ENCODE measurements at places on chromosomes 3 and 15.

DNA sequence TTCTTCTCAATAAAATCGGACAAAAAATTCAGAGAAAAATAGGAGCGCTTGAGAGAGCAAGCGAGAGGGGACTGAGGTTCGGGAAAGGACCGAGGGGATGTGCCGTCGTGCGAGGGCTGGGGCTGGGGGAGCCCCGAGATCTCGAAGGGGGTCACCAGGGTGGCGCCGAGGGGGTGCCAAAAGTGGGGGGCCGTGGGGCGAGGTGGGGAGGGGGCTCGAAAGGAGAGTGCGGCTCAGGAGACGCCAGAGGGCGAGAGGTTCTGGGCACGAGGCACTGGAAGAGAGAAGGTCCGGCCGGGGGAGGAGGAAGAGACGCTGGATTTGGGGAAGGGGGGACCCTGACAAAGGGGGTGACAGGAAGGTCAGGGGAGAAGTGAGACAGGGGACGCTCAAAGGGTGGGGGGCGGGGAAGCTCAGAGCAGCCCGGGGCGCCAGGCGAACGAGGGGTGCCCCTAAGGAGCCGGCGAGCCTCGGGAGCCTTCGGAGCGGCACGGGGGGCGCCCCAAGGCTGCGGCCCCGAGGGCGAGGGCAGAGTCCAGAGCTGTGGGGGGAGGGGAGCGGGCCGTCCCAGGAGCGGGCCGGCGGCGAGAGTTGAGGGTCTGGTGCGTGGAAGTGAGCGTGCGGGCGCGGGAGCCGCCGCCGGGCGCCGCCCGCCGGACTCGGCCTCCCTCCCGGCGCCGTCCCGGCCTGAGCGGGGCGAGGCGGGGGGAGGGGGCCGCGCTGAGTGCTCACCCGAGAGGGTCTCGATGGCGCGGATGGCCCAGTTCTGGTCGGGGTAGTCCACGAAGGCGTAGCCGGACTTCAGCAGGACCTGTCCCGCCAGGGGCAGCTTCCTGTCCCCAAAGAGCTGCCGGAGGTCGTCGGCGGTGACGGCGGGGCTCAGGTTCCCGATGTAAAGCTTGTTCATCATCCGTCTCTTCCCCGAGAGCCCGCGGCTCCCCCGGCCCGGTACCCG is 514 bp downstream of the IGF2BP2 start:
- peak; percentile 32 for DNase-seq

- peak; percentile 77 for DNase-seq
Measured at GRCh38 chr15:51048308-51048707, 46.4 kb downstream of the TNFAIP8L3 start.

DNA sequence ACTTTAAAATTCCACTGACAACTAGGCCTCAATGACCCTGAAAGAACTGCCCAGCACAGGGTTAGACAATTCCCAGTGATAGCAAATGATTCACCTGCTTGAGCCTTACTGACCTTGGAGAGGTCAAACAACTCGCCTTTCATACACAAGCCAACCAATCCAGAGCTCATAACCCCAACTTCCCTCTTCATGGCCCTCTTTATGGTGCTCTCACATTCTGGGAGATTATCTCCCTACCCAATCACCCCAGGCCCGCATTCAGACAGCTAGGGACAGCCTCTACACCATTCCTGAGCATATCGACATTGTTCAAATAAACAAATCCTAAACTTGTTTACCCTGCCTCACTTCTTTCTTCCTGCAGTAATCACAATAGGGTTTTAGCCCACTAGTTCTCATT is 32.2 kb upstream of the COLQ start:
- DNase-seq = no peak

GRCh38 chr3:170714122-170714521 is 128.2 kb upstream of the SLC7A14 start:
- DNase-seq = no peak

DNA sequence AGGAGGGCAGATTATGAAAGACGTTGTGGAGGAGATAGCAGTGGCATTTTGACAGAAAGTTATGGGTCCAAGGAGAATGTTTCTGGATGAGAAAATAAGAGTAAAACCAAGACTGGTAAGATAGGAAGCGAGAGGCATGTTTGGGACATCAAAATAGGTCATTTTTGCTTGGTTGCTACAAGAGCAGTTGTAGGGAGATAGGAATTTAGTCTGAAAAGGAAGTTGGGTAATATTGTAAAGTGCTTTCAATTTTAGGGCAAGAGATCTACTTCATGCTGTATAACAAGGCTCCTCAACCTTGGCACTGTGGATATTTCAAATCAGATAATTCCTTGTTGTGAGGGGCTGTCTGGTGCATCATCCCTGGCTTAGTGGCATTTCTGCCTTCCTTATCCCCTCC is 118.0 kb upstream of the DPH6 start:
- no peak for DNase-seq

DNA sequence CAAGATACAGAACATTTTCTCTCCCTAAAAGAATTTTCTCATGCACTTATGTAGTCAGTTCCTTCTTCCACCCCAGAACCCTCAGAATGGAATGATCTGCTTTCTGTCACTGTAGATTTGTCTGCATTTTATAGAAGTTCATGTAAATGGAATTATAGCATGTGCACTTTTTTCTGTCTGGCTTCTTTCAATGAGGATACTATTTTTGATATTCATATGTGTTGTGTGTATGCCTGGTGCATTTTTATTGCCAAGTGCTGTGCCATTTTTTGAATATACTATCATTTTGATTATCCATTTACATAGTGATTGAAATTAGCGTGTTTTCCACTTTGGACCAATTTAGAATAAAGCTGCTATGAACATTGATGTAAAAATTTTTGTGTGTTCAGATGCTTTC is 156.6 kb upstream of the ALCAM start:
- no peak for DNase-seq

DNA sequence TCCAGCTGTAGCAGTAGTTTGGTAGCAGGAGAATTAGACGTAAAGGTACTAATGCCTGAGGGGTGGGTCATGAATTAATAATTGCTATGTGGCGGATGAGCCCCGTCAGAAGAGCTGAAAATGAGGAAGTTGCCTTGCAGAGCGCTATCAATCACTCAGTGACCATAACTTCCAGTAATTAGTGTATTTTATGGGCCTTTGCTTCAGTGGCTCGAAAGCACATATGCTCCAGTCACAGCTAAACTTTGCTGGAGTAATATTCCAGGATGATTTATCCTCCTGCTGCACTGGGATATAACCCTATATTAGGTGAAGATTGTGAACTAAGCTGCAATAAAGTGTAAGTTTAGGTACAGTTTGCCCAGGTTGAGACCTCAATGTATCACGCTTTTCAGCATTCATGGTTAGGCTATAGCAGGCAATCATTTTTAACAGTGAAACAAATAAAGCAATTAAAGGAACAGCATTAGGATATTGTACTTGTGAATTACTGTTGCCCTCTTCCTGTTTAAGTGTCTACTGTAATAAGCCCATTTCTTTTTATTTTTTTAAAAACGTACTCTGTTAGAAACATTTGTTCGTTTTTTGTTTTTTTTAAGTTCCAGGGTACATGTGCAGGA is 104.6 kb upstream of the SKOR1 start:
- DNase-seq = peak; percentile 19

Data from suppressor macrophage (primary cell).